Activated CD8-positive, alpha-beta memory T cell treated with anti-CD3 and anti-CD28 coated beads, Interleukin-2, amount 10 ng/mL, durations not matched to agents 7 days and 5 days (primary cell): ENCODE measurements at places on chromosomes 13 and 19. TPM values are rescaled to one million over a fixed set of nuclear protein-coding genes. Genes with fewer than 3 reads are reported as not detected.

CABP5 gene
- total RNA-seq: not detected

DLEU7 gene
- total RNA-seq: not detected

ZNF91 gene
- 23.6 TPM for total RNA-seq

ZNF285 gene
- total RNA-seq: 1.2 TPM

ZNF296 gene
- total RNA-seq: 9.5 TPM

MAP4K1 gene
- 497 TPM for total RNA-seq

ANGPTL8 gene
- not detected for total RNA-seq

ZNF208 gene
- total RNA-seq: 0.30 TPM

SLAIN1 gene
- 40.1 TPM for total RNA-seq

SOX1 gene
- total RNA-seq: not detected

UQCR11 gene
- 192 TPM for total RNA-seq

DNA sequence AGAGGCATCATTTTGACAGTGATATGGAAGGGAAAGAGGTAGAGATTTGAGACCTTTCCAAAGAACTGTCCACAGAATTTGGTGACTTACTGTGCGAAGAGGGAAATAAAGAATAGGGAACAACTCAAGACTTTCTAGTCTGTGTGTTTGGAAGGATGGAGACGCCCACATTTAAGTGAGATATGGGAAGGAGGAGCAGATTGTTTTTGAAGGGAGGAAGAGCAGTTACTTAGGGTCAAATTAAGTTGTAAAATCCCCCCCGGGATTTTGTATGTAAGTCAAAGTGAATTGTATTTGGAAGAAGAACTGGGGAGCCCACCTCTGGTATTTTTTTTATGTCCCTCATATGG, 1.2 kb downstream of the USPL1 start:
- no peak for DNase-seq

GRCh38 chr19:55353803-55354697, 469 bp downstream of the COX6B2 start:
- DNase-seq: peak; percentile 74

DNA sequence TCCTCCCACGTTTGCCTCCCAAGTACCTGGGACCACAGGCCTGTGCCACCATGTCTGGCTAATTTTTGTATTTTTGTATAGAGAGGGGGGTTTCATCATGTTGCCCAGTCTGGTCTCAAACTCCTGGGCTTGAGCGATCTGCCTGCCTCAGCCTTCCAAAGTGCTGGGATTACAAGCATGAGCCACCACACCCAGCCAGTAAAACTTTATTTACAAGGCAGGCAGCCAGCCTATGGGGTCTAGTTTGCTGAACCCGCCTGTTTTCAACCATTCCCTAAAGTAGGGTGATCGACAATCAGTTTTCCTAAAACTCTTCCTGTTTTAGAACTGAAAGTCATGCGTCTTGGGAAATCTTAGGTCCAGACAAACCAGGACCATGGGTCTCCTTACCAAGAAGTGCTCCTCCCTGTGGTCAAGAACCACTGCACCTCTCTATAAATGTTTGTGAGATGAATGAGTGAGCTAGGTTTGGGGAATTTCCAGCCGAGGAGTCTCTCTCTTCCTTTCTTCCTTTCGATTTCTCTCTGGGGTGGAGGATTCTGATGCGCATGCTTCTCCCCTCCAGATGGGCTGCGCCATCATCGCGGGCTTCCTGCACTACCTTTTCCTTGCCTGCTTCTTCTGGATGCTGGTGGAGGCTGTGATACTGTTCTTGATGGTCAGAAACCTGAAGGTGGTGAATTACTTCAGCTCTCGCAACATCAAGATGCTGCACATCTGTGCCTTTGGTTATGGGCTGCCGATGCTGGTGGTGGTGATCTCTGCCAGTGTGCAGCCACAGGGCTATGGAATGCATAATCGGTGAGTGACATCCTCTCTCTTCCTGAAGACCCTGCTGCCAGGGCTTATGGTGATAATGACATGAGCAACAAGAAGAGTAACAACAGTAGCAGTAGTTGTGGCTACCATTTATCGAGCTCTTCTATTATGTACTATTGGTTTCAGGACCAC, 38.7 kb downstream of the ADGRE1 start:
- DNase-seq: no peak

DNA sequence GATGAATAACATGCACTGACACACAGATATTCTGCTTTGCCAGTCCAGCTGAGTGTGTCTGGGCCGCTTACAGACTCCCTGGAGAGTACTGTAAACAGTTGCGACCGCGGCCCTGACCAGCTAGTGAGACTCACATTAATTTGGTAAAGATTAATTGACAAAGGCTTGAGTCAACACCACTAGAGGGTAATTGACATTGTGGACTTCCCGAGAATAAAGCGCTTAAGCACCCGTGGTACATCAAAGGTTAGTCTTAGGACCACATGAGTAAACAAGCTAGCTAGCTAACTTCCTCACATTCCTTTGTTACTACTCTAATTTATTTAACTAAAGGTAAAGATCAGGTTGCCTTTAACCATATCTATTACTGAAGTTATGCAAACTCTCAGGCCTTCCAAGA, 624.4 kb upstream of the ARGLU1 start:
- DNase-seq: no peak

GRCh38 chr13:73993661-73994060, 140.5 kb downstream of the KLF12 start:
- DNase-seq: no peak

GRCh38 chr19:36041831-36042230, 9.2 kb upstream of the CLIP3 start:
- no peak for DNase-seq

GRCh38 chr19:49339301-49340068, 4.3 kb downstream of the CD37 start:
- DNase-seq: no peak

DNA sequence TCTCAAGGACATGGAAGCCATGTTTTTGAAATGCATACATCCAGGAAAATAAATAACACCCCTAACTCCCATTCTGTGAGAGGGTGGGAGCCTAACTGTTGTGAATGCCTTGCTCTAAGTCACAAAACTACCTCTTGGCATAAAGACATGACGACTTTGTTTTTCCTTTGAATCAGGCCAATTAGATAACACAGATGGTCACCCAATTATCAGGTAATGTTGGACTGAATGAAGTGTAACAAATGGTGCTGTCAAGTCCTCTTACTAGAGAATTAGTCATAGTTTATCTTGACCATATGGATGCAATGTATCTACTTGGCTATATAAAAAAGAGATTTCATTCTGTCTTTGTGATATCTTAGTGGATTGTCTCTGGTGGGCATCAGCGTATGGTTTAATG, 553.6 kb upstream of the ATXN8OS start:
- no peak for DNase-seq

DNA sequence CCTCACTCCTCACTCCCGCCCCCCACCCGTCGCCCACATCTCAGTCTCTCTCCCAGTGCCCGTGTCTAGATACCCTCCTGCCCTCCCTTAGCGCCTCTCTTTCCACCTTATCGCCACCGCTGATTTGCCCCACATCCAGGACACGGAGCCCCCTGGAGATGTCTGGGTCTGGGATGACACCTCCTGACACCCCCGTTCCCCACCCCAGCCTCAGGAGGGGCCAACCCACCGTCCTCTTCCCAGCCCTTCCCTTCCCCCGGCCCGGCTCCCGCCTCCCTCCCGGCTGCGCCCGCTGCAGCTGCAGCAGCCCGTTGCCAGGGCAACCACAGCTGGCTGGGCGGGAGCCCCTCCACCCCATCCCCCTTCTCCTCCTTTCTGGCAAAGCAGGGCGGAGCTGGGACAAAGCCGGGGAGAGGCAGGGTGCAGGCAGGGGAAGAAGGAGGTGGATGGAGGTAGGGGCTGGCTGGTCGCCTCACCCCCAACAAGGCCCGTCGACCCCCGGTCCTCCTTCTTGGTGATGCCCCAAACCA, 13.5 kb downstream of the DPF1 start:
- DNase-seq: no peak

DNA sequence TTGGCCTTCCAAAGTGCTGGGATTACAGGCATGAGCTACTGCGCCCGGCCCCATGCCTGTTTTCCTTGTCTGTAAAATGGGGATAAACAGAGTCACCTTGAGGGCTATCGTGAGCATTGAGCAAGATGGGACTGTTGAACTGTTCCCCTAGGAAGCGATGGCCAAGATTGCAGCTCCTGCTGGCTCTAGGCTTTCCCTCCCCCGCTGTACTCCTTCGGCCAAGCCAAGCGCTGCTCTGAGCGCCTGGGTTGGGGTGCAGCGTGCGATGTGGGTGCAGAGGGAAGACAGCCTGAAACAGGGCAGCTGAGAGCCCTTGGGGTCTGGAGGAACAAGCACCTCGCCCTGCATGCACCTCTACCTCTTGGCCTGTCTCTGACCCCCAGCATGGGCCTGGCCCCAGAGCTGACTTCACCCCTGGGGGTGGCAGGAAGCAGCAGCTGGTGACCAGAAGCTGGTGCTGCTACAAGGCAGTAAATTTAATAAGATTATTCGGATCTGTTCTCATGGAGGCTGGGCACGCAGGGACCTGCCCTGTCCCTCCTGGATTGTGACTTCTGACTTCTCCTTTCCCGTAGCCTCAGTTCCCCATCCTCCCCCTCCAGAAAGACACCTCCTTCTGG, 5.3 kb downstream of the GNG8 start:
- DNase-seq: no peak

GRCh38 chr19:13487985-13488384, 18.3 kb downstream of the CACNA1A start:
- DNase-seq: no peak

DNA sequence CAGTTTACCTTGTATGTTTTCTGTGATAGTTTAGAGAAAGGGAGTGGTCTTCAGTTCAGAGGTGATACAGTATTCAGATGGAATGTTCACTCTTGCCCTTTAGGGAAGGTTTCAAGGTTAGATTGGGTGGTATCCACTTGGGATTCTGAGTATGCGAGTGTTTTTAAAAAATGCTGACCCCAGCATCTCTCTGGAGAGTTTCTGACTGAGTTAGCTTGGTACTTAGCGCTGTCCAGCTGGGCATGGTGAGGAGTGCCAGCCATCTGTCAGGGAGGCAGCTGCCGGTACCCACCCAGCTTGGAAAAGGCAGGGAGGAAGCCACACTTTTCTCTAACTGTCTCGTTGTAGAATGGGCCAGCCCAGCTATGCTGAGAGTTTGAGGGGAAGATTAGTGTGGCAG, 63.3 kb downstream of the ARHGEF7 start:
- no peak for DNase-seq

GRCh38 chr13:44198826-44199225, 174.8 kb upstream of the SERP2 start:
- DNase-seq: no peak
